ENCODE measurements at places on chromosomes 13 and 19.

DNA sequence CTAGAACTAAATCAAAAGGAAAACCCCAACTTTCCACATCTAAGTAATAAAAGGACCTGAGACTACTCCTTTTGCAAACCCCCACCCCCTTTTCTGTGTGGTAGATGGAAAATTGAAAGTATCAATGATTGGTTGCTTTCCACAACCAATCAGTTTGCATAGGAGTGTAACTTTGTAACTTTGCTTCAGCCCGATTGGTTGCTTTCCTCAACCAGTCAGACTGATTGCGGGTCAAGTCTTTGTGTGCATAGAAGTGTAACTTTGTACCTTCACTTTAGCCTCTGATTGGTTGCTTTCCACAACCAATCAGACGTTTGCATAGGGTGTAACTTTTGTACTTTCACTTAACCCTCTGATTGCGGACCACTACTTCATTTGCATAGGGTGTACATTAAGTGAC lies 8.0 kb upstream of the B3GLCT start:
- H3K4me1 ChIP-seq: no peaks in the 10 kb centered on the region
- no peak overlapping the region for H3K4me3 ChIP-seq
- peaks cover 37% of the 10 kb centered on the region for H3K27me3 ChIP-seq
- DNase-seq: no peak
- no peak overlapping the region for H3K27ac ChIP-seq

DNA sequence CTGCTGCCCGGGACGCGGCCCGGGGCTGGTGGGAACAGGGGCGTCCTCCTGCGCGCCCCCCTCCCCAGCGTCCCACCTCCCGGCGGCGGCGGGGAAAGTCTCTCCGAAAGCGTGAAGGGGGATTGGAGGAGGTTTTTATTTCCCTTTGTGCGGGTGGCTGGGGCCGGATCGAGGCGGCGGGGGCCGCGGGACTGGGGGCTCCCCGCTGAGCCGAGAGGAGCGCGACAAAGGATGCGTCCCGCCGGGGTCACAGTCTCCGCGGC lies 132 bp downstream of the SHD start:
- H3K36me3 ChIP-seq: no peaks in the 10 kb centered on the region
- DNase-seq: no peak
- no peak overlapping the region for H3K27ac ChIP-seq
- H3K4me1 ChIP-seq: peaks cover 7% of the 10 kb centered on the region
- peaks cover 71% of the 10 kb centered on the region for H3K27me3 ChIP-seq
- H3K4me3 ChIP-seq: no peak overlapping the region

DNA sequence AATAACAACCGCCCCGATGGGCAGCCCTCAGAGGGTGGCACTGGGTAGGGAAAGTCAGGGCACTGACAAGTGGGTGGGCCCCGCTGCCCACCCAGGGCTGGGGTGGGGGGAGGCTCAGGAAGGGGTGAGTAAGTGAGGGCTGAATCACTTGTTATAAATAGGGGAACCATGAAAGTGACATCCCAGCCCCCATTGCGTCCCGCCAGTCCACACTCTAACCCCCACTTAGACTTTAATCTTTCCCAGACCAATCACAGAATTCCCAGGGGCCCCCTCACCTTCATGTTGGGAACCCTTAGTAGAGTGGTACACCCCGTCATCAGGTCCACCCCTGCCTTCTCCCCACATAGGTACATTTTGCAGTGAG lies 37.0 kb upstream of the NANOS3 start:
- H3K36me3 ChIP-seq: peaks cover 38% of the 10 kb centered on the region
- H3K27ac ChIP-seq: peak overlapping the region; percentile 97
- no peak for DNase-seq

DNA sequence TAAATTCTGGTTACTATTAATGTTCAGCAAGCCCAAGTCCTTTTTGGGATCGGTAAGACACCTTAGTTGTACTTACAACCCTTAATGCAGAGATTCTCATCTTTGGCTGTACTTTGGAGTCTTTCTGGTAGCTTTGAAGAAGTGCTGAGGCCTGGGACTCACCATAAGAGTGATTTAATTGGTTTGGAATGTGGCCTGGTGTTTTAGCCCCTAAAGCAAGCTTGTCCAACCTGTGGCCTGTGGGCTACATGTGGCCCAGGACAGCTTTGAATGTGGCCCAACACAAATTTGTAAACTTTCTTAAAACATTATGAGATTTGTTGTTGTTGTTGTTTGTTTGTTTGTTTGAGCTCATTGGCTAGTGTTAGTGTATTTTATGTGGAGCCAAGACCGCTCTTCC lies 215.3 kb downstream of the ZIC5 start:
- H3K27me3 ChIP-seq: no peaks in the 10 kb centered on the region
- no peak overlapping the region for H3K4me3 ChIP-seq
- no peak for DNase-seq
- H3K36me3 ChIP-seq: no peaks in the 10 kb centered on the region
- no peaks in the 10 kb centered on the region for H3K4me1 ChIP-seq
- H3K27ac ChIP-seq: no peak overlapping the region

DNA sequence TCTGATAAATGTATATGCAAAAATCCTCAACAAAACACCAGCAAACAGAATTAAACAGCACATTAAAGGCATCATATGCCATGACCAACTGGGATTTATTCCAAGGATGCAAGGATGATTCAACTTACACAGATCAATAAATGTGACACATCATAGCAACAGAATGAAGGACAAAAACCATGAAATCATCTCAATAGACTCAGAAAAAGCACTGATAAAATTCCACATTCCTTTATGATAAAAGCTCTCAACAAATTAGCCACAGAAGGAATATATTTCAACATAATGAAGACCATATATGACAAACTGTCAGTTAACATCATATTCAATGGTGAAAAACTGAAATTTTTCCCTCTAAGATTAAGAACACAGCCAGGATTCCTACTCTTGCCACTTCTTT lies 691.6 kb downstream of the DIAPH3 start:
- H3K27ac ChIP-seq: no peak overlapping the region
- peaks cover 5% of the 10 kb centered on the region for H3K27me3 ChIP-seq
- DNase-seq: no peak
- H3K4me3 ChIP-seq: no peak overlapping the region

DNA sequence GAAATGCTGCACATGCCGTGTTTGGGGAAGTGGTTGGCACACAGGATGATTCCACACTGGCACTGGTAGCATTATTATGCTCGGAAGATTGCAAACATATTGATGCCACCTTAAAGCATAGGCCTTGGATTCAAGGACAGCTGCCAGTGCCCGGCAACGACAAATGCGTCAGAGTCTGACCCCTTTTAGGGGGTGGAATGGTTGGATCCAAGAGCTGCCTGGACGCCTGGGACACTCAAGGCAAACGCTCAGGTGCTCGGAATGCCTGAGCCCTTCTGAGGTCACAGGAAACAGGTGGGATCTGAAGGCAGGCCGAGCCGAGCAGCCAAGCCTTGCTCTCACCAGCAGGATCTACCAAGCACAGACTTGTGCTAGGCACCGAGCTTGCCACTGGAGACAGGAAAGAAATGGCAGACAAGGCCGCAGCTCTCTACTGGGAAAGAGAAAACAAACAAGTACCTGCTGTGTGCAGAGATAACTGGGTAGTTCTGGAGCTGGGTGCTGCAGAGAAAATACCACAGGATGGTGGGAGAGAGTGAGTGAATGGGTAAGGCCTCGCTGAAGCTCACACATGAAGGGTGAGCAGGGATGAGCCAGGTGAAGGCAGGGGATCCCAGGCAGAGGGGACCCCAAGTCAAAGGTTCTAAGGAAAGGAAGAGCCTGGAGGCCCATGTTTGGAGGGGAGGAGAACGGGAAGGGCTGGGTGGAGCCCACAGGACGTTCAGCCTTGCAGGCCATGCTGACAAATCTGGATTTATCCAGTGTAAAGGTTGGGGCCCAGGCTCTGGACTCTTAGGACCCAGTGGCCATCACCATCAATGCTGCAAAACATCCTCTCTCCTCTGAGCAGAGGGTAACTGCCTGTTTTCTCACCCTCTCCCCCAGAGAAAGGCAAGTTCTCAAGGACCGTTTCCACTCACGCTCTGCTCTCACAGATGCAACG lies 9.2 kb downstream of the RANBP3 start:
- peak overlapping the region; percentile 60 for H3K27ac ChIP-seq
- DNase-seq: no peak
- H3K27me3 ChIP-seq: no peaks in the 10 kb centered on the region
- no peak overlapping the region for H3K4me3 ChIP-seq
- H3K36me3 ChIP-seq: peaks cover 19% of the 10 kb centered on the region

GRCh38 chr19:16764280-16764679 lies 44.6 kb downstream of the NWD1 start:
- H3K27ac ChIP-seq: no peak overlapping the region
- no peak overlapping the region for H3K4me3 ChIP-seq
- H3K4me1 ChIP-seq: no peaks in the 10 kb centered on the region
- H3K36me3 ChIP-seq: no peaks in the 10 kb centered on the region
- peaks cover 40% of the 10 kb centered on the region for H3K27me3 ChIP-seq

All from activated naive CD4-positive, alpha-beta T cell treated with anti-CD3 and anti-CD28 coated beads, Interleukin-2, amount 10 ng/mL, durations not matched to agents 7 days and 5 days (primary cell).